NCI-H446 (cell line): ENCODE measurements at places on chromosomes 6 and 20.
A peak's percentile ranks its signal among the peaks of the same experiment; 100 is the strongest.

GRCh38 chr6:34508425-34508824 is 42.5 kb downstream of the PACSIN1 start:
- DNase-seq = no peak

DNA sequence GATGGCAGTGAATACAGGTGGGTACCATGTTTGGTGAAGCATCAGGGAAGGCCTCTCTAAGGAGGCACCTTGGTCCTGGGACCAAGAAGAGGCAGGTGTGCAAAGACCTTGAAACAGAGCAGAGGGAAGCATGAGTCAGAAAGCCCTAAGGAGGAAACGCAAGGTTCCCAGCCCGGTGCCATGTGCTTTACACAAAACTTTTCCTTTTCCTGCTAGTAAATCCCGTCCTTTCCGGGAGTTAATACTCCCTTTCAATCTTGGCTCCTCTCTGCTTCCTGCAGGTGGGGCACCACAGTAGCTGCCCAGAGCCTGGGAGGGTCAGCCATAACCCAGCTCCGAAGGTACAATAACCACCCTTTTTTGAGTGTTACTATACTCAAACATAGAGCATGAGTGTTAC is 19.4 kb upstream of the SLC23A2 start:
- no peak for DNase-seq

DNA sequence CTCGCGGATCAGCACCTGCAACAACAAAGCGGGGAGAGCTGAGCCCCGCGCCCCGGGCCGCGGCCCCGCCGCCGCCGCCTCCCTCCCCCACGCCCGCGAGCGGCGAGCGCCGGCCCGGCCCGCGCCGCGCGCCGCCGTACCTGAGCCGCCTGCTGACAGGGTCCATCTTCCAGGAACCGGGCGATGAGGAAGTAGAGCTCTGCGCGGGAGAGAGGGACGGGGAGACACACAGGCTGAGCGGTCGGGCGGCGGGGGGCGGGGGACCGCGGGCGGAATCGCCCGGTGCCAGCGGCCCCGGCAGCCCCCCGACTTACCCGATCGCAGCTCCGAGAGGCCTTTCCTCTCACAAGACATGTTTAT is 359 bp downstream of the PHIP start:
- no peak for DNase-seq

- peak; percentile 12 for DNase-seq
Observed at GRCh38 chr6:27630727-27631608, 158.1 kb upstream of the ZNF184 start.
